HCEC 1CT (cell line): ENCODE measurements at places on chromosomes 4 and X.

- DNase-seq, result no peak
These were observed 180.9 kb downstream of the RASL11B start for GRCh38 chr4:53043055-53043454.

DNA sequence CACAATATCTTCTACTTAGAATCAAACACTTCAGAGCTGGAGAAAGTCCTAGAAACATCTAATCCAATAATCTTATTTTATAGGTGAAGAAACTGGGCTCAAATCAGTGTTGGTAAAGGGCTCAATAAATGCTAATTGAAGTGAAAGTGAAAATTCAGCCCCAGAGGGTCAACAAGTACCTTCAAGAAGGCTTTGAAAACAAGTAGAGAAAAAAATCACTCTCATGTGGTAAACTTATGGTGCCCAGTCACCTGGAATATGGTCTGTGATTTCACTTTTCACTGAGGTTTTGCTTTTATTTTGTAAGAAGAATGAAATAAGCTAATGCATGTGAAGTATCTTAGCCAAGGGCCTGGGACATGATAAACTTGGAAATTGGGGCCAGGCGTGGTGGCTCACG is 29.1 kb upstream of the EIF4E start:
- no peak for DNase-seq

- DNase-seq, result no peak
These were observed 163.9 kb upstream of the LCORL start for GRCh38 chr4:18185491-18185890.

DNA sequence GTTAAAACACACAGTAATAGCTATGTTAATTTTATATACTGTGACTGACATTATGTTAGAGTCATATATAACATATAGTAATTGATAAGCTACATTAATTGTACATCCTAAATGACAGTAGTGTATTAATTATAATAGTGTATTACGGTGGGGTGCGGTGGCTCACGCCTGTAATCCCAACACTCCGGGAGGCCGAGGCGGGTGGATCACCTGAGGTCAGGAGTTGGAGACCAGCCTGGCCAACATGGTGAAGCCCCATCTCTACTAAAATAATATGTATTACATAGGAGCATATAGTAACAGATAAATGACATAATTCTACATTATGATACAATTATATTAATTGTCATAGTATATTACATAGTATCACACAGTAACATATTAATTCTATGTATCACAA is 12.2 kb downstream of the ASMTL start:
- DNase-seq, result no peak

- DNase-seq, result no peak
These were observed 109.9 kb upstream of the FAM47C start for GRCh38 chrX:36898301-36898700.

- DNase-seq, result no peak
These were observed 34.7 kb downstream of the ABLIM2 start for GRCh38 chr4:8123870-8124269.

DNA sequence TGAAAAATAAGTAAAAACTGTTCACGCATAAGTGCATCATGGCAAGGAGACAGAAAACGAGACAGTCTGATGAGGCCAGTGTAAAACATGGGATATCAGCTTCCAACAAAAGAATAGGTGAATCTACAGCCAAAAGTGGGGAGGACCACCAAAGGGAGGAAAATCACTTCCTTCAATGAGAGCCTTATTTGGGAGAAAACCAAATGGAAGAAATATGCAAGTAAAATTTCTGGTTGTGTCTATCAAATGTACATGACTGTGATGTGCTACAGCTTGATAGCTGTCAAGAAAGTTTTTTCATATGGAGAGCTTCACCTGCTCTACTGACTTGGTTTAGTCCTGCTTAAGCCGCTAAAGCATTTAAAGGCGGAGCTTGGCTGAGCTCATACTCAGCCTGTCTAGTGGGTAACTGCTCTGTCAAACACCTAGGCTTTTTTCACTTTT is 66.2 kb downstream of the MAGEA1 start:
- DNase-seq, result peak; percentile 30

DNA sequence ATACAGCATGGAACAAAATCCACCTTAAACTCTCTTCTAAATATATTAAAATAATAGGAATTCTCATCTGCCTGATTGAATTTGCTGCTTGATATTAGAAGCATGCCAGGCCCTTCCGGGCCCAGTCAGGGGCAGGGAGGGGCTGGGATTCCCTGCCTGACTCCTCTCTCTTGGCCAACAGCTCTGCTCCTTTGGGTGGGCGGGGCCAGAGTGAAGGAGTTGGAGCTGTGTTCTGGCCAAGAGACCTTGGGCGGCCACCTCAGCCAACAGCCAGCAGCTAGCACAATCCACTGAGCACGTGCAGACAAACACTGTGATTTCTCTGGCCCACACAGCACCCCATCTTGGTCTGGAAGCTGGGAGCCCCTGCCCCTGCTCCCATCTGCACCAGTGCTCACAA is 140.3 kb downstream of the PJA1 start:
- no peak for DNase-seq

- peak; percentile 14 for DNase-seq
These were observed 156.6 kb downstream of the GATB start for GRCh38 chr4:151604238-151604637.

GRCh38 chrX:78548012-78548411 is 111.1 kb downstream of the RTL3 start:
- DNase-seq, result peak; percentile 9

GRCh38 chr4:103996064-103996463 is 276.3 kb upstream of the TACR3 start:
- DNase-seq, result peak; percentile 30

- DNase-seq, result no peak
These were observed 549.0 kb upstream of the GRID2 start for GRCh38 chr4:91754716-91755115.

DNA sequence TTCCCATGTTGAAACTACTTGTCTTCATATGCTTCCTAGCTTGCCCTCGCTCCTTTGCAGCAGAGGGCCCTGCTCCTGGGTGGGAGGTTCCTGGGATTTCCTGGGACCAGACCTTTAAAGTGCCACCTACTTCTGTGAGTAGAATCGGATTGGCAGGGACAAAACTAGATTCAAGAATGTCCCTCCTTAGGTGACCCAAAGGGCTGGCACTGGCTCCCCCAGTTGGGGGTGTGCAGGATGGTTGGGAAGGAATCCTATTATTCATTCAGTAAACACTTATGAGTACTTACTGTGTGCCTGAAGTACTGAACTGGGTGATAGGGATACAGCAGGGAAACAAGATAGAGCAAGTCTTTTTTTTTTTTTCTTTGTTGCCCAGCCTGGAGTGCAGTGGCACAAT is 2.6 kb upstream of the KANTR start:
- no peak for DNase-seq

DNA sequence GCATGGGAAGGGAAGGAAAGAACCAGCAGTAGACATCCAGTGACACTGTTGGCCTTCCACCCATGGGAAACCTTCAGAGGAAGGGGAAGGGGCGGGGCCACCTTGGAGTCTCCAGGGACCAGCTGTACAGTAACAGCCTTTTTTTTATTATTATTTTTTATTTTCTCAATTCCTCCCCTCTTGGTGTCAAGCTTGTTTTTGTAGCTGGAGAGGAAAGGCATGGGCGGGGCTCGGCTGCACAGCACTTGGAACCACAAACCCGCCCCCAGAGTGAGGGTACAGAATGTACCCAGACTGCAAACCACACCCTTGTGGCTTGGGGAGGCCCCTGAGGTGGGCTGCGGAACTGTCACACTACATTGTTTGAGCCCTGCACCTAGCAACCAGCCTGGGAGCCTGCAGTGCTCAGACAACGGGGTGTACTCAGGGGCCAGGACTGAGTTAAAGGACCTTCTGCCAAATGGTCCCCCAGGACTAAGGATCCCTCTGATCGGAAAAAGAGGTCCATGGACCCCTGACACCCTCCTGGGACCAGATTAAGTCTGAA is 45.7 kb downstream of the PRPS1 start:
- DNase-seq, result peak; percentile 78

DNA sequence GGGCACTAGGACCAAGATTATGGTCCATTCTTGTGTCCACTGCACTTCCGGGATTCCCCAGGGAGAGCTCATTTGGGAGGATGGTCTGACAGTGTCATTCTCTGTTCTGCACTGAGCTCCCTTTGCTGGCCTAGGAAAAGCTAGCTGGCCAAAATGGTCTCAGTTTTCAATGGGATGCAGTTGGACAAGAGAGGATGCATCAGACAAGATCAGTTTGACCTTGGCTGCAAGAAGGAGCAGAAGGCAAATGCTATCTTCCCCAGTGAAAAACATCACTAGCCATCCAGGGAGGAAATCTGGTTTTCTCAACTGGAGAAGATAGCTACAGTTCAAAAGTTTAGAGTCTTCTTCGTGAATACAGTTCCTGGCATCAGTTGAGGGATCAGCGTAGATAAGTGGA is 221.1 kb downstream of the PTTG2 start:
- no peak for DNase-seq

DNA sequence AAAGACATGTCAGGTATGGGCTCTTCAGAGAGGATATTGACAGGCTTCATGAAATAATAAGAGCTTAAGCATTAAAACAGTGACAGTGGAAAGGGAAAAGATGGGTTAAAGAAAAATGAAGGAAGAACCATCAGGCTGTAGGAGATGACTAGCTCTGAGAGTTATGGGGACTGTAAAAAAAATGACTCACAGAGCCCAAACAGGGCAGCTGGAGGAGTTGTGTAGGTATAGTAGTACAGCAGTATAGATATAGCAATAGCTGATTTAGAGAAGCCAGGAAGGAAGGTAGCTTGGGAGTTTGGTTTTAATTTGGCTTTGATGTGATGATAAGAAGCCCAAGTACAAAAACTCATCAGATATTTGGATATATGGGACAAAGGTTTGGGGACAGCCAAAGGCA is 66.6 kb downstream of the FREM3 start:
- no peak for DNase-seq

DNA sequence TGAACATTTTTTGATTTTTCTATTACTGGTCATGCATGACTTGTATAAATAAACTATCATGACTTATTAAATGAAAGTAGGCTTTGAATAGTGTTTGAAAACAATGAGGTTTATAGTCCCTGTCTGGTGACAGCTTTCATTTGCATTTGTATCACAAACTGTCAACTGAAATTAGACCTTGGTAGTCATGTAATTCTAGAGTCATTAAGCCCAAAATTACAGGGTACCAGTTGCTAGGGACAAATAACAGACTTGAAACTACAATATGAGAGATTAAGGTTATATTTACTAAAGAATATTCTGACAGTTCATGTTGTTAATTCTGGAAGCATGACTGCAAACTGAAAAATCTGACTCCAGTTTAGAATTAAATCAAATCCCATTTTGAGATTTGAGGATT is 9.2 kb upstream of the VAMP7 start:
- DNase-seq, result no peak

GRCh38 chr4:143514497-143514896 is 995 bp downstream of the SMARCA5 start:
- peak; percentile 29 for DNase-seq

DNA sequence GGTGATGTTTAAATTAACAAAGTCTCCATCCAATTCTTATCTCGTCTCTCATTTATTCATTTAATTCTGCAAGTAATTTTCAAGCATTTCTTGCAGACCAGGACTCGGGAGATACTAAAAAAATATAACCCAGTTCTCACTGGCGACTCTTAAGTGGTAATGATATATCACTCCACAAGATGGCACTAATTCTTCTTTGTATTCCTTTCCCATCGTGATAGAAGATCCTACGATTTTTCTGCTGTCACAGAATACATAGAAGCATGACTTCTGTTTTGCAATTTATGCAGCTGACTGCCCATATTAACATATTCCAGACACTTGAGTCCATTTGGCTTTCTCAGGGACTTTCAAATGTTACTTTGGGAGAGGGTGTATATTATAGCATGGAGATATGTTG is 64.0 kb upstream of the FGF13 start:
- peak; percentile 33 for DNase-seq

- DNase-seq, result no peak
These were observed 8.1 kb downstream of the ATP7A start for GRCh38 chrX:77918568-77918967.

DNA sequence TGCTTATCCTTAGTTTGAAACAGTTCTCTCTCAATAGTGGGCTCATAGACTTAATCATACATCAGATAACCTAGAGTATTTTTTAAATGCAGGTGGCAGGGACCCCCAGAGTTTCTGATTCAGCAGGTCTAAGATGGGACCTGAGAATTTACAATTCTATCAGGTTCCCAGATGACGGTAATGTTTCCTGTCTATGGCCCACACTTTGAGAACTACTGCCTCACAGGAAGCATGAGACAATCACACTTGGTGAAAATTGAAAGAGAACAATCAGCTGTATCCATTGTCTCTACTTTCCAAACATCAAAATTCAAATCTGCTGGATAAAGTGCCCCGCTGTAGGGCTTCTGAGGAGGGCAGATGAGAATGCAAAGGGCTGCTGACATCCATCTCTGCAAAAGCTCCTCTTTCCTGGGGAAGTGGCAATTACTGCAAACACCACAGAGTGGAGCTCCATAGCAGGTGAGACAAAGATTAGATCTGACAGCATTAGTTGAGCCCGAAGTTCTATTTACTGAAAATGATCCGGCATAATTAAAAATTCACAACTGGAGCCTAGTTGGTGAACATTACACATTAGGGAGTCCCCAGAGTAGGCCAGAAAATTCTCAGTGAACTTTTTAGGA is 187.8 kb upstream of the MBNL3 start:
- DNase-seq, result no peak
